ENCODE measurements at places on chromosomes 11 and 22.
A peak's percentile ranks its signal among the peaks of the same experiment; 100 is the strongest.

DNA sequence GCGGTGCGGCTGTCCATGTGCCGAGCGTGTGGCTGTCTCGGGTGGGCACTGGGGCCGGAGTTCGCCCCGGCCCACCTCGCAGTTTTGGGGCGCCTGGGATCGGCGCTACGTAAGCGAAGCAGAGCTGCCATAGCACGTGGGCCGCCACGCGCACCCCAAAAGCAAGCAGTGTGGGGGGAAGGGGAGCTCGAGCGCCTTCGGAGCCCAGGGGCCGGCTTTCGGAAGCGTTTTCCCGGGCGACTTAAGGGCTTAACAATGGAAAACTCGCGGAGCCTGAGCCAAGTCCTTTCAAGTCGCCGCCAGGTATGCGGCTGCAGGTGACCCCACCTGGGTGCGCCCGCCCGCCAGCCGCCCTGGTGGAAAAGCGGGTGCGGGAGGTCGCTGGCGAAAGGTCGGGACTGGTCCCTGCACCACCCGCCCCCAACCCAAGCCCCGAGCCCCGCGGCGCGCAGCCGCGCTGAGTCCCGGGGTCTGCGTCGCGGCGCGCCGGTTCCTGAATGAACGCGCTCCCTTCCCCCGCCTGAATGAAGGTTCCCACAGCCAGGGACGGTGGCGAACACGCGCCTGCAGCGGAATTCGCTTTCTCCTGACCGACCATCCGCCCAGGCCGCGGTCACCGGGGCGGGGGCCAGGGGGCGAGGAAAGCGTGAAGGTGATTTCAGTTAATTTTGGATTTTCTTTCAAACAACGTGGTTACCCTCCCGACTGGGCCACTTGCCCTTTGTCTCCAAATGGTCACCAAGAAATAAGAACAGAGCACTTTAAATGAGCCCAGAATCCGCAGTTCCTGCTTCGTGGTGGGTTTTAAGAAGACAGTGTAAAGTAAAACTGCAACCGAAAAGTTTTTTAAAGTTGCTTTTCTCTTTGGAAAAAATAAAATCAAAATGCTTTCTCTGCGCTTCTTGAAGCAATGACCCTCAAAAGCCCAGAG lies 2.8 kb upstream of the CCND1 start:
- no peak for DNase-seq

DNA sequence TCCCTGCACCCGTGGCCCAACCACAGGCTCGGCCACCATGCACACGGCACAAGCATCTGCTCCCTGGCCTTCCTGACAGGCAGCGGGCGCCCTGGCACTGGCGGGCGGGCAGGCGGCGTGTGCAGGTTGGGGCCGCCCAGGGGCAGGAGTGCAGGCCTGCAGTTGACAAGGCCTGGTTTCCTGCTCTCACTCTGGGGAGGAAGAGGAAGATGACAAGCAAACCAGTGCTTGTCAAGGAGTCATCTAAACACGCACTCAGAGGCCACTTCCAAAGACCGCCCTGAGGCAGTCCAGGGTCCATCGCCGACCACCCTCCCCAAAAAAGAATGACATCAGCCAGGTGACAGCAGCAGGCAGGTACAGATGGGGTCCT lies 65.3 kb upstream of the LINC01488 start:
- DNase-seq = no peak

GRCh38 chr11:61690706-61691379 lies 10.7 kb downstream of the DAGLA start:
- no peak for DNase-seq

- DNase-seq = no peak
Measured at GRCh38 chr11:117191680-117192400, 7.3 kb upstream of the TAGLN start.

DNA sequence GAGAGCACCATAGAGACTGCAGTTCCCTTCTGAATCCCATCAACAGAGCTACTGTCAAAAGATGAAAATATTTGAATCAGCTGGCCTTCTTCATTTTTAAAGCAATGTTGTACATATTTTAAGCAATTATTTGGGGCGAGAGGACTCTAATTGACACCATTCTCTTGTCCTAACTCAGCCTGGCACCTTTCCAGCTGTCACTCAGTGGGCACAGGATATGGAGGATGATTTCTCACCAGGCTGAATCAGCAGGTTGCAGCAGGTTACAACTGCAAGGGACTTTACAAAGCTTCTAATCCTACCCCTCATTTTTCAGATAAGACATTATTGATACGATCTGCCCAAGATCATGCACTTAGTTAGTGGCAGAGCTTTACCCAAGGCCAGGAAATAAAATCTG lies 11.9 kb upstream of the WT1 start:
- DNase-seq = no peak

GRCh38 chr11:48017105-48017830 lies 36.9 kb downstream of the PTPRJ start:
- DNase-seq = no peak

- no peak for DNase-seq
Measured at GRCh38 chr11:43947003-43947500, 4.6 kb downstream of the C11orf96 start.

- DNase-seq = no peak
Measured at GRCh38 chr11:59769111-59769510, 13.9 kb downstream of the STX3 start.

DNA sequence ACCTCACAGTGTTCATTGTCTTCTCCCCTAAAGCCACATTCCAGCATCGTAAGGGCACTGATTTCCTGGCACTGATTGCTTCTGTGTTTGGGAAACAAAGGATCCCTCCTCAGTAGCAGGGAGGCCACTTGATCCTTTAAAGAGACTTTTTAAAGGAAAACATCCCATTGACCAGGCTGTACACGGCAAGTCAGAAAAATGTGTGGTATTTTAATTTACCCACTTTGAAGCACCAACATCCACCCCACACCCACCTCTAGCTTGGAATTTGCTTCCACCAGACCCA lies 364.9 kb downstream of the SHANK2 start:
- DNase-seq = no peak

DNA sequence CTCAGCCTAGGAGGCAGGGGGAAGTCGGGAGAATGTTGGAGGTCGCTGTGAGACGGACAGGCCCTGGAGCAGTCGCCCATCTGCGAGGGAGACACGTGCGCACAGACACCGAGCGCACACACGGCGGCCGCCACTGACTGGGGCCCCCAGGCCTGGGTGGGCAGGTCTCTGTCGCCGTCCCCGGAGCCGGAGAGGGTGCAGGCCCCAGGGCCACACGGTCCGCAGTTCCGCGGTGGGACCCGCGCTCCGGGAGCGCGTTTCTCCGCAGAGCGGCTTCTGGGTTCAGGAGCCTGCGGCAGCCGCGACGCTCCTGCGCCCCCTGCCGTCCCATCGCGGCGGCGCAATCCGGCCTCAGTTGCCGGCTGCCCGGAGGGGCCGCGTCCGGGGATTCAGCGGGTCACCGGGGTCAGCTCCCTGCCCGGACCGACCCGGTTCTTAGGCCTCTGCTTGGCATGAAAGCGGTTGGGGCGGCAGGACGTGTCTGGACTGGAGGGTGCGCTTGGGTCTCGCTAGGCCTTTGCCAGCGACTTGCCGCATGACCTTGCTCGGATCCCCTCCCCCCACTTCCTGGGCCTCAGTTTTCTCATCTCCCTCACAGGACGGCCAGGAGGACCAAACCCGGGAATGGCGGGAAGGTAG lies 31.2 kb downstream of the PDE2A start:
- no peak for DNase-seq

DNA sequence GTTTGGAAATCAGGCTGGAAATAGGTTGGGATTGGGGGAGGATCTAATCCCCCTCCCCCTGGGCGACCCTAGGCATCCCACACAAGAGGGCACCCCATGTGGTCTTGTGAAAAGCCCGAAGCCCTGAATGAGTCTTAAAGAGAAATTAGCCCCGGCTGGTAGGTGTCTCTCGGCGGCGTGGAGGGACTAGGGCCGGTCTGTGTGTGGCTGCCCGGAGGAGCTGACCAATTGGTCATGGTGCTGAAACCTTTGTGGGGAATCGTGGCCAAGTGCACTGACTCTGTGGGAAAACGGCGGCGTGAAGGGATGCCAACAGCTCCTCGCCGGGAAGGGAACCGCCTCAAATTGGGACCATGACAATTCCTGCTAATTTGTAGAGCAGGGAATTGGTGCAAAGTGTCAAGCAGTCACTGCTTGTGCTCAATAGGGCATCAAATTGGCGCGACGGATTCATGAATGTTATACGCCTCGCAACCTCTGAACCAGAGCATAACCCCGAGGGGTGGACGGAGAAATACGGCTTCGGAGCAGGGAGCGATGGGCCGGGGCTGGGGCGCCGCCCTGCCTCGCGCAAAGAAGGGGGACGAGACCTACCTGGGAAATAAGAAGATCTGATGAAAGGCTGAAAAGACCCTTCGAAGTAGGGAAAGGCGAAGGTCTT lies 1.5 kb downstream of the DBX1 start:
- peak; percentile 41 for DNase-seq

GRCh38 chr11:63909591-63910506 lies 7.1 kb downstream of the RCOR2 start:
- no peak for DNase-seq

DNA sequence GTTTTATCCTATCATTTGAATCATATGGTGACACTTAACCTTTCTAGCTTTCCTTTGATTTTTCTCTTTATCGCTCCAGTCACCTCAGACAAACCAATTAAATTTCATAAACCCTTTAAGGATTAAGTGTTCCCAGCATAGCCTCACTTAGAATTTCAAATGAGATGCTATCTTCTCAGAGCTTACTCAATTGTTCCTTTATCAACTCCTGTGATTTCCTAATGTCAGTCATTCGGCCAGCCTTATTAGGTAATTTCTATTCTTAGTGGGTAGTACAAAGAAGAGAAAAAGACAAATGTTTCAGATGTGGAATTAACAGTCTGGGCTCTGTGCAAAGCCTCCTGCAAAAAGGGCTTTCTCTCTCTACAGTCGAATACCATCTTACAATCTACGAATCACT lies 77.1 kb upstream of the CCDC90B start:
- DNase-seq = no peak

DNA sequence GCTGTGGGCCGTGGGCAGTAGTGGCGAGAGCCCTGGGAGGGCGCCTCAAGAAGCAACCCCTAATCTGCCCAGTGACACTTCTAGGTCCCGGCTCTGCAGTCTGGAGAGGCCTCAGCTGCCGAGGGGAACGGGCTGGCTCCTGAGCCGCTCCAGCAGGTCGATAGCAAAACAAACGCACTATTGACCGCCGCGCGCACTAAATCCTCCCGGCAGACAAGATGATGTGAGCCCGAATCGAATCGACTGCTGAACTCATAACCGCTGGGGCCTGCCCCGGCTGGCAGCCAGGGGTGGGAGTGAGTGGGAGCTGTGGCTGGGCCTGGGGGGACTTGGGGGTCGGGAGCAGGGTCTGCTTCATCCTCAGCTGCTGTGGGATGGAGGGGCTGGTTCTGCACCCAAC lies 36.1 kb downstream of the FLRT1 start:
- no peak for DNase-seq

- no peak for DNase-seq
Measured at GRCh38 chr22:49948116-49948957, 12.2 kb upstream of the PIM3 start.

- no peak for DNase-seq
Measured at GRCh38 chr22:39979458-39979857, 15.3 kb upstream of the FAM83F start.

- no peak for DNase-seq
Measured at GRCh38 chr11:10322401-10322800, 17.5 kb downstream of the ADM start.

GRCh38 chr22:20550057-20550817 lies 42.8 kb downstream of the MED15 start:
- DNase-seq = no peak

DNA sequence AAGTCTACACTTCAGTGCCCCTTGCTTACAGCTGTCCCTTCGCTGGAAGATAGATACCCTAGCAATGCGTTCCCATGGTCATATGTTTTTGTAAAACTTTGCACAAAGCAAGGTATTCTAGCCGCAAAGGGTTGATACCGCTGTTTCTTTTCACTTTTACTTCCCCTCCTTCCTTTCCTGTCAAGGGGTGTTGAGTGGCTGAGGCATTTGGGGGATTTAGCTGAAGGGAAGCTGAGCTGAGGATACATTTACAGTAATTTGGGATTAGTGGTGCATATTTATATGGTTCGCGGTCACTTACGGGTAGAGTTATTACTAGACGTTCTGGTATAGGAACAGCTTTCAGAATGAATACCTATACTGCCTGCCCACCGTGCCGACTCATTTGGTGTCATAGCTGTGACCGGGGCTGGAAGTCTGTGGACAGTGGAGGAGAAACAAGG lies 86.9 kb upstream of the WNT11 start:
- DNase-seq = no peak

DNA sequence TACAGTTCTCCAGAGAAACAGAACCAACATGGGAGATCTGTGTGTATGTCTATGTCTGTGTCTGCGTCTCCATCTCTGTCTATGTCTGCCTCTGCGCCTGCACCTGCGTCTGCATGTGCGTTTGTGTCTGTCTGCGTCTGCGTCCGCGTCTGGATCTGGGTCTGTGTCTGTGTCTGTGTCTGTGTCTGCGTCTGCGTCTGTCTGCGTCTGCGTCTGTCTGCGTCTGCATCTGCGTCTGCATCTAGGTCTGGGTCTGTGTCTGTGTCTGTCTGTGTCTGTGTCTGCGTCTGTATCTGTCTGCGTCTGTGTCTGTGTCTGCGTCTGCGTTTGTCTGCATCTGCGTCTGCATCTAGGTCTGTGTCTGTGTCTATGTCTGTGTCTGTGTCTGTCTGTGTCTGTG lies 88.4 kb upstream of the SLC22A12 start:
- DNase-seq = no peak

DNA sequence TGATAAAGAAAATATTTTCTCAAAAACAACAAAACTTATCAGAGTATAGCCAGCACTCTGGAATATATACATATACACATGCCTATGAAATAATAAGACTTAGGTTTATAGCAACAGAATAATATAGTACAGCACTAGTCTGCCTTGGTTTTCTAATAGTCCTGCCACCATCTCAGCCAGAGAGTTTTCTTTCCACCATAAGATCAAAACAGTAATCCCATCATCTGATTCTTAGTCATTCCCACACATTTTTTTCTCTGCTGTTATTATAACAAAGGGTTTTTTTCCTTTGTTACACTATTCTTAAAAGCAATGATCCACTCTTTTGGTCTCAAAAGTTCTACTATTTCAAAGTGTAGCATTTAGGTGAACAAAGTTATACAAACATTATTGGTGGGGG lies 15.1 kb downstream of the MTMR2 start:
- DNase-seq = no peak

DNA sequence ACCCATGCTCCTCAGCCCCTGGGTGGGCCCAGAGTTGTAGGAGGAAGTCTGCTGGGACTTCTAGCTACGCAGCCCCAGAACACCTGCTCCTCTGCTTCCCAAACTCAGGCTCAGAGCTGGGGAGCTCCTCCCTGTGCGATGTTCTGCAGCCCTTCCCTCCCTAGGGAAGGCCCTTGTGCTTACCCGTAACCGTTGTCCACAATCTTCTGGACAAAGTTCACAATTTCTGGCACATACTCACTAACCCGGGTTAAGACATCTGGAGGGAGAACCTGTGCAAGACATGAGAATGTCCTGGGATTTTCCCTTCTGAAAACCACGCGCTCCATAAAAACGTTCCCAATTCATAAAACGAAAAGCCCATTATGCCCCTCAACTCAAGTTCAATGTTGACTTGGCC lies 28.4 kb downstream of the CARS1 start:
- DNase-seq = no peak
